ENCODE measurements at places on chromosomes 7 and 10.
A peak's percentile ranks its signal among the peaks of the same experiment; 100 is the strongest.

DNA sequence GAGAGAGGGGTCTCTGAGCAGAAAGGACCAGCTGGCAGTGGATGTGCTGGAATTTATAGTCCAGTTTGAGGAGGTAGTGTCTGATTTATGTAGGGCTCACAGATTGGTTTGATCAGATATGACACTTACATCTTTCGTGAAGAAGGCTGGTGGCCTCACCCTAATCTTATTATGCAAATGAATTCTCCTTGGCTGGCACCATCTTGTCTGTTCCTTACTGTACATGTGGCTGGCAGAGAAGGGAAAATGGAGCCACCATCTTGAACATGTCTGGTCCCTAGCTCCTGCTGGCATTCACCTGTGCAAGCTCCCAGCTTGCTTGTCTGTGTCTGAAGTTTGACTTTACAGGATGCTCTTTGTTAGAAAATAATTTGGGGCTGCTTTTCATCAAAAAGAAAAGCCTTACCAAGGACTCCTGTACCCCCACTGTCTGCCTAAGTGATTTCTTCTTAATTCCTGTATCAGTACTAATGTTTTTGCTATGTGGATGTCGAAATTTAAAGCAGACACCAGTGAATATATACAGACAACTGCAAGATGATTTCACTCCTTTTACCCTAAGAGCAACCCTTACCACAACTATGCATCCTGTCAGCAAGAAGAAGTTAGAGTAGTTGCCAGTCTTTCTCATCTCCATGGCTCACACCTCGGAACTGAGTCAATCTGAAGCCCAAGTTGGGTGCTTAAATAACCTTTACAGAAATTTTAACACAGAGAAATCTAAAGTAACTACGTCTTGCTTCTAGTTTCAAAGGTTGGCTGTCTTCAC is 322.0 kb upstream of the SEMA3D start:
- DNase-seq = no peak

DNA sequence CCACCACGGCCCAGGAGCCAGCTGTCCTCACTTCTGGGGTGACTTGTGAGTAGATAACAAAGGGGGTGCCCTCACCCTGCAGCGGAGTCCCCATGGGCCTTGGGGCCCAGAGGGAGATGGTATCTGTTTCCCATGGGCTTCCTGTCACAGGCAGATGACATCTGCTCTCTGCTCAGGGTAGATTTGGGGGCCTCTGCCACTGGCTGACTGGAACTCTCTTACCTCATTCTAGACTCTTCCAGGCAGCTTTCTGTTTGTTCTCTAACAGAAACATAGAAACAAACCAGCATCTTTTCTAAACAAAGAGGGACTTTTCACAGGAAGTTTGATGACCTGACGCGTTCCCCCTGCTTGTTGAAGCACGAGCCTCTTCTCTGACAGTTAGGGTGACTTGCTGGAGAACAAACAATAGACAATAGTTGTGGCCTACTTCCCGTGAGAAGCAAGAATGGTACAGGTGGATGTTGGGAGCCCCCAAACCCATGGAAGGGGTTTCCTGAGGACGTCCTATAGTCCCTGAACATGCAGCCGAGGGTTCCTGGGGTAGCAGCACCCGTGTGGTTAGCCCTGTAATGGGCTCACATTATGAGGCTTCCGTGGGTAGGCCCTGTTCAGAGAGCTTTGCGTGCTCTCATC is 61.6 kb downstream of the GRK5 start:
- no peak for DNase-seq

DNA sequence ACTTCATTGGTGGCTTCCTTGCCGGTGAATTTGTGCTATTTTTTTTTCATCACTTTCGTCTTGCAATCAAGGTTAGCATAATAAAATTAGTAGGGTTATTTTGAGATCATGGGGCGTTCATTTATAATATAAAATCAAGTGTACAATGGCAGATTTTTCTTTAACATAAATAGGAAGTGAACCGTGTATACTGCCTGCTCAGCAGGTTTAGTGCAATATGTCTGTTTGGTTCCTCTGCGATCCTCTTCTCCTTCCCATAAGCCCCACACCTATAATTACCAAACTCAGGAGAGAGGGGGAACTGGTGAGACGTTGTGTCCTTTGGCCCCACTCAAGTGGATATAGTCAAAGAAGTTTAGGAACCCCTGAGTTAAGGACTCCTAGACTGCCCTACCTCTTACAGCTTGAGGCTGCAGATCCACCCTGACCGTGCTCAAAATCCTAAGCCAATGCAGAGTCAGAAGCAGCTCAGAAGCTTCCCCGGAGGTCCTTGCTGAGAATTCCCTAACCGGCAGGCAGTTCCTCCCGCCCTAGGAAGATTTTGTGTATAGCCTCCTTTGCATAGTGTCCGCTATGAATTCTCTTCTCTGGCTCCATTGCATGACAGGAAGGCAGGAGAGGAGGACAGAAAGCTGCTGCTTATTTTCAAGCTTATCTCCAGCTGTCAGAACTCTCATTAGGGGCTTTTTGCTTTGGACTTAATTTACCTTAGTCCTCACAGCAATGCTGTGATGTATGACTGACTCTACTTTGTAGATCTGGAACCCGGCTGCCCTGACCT is 41.5 kb downstream of the PYROXD2 start:
- no peak for DNase-seq

- DNase-seq = no peak
Observed at GRCh38 chr7:35988105-35988504, 164.9 kb upstream of the EEPD1 start.

- DNase-seq = no peak
Observed at GRCh38 chr7:28038175-28038797, 142.3 kb downstream of the JAZF1 start.

GRCh38 chr10:77620731-77621130 is 16.9 kb downstream of the KCNMA1 start:
- no peak for DNase-seq

DNA sequence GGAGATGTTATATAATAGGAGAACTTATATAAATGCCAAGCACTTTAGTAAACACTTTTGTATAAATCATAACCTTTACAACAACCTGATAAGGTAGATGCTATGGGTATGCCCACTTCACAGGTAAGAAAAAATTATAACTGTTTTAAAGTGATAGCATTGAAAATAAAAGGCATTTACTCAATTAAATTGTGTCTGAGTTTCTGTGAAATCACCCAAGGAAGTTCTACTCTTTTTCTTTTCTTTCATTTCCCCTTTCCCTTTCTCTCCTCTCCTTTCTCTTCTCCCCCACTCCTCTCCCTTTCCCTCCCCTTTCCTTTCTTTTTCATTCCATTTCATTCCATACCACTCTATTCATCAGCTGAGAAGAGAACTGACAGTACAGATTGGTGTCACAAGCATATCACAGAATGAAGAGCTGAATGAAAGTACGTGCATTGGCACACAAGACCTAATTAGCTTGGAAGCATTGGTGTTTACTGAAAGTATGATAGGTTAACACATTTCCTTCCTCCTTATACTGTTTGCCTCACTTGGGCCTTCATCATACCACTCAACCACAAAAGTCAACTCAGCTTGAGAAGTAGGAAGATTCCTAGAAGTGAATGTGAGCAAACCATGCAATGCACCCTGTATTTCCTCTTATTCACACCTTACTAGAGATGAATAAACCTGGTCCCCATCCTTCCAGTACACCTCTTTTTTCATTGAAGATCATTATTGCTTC is 117.9 kb upstream of the AGR3 start:
- no peak for DNase-seq

- DNase-seq = no peak
Observed at GRCh38 chr10:132097609-132098377, 32.0 kb downstream of the JAKMIP3 start.

DNA sequence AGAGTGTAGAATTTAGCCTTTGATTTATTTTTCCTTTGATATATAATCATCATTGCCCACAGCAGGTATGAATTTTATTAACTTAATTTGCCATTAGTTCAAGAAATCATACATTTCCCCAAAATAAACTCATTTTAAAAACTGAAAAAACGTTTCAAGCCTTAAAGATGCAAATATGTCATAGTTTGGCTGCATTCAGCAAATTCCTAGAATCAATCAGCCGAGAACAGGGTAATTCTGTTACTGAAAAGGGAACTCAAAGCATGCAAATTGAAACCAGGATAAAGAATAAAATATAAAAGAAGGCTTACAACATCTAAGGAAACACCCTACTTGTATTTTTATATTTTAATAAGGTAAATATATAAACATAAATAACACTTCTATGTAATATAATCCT is 233.8 kb upstream of the PRKCQ start:
- no peak for DNase-seq

DNA sequence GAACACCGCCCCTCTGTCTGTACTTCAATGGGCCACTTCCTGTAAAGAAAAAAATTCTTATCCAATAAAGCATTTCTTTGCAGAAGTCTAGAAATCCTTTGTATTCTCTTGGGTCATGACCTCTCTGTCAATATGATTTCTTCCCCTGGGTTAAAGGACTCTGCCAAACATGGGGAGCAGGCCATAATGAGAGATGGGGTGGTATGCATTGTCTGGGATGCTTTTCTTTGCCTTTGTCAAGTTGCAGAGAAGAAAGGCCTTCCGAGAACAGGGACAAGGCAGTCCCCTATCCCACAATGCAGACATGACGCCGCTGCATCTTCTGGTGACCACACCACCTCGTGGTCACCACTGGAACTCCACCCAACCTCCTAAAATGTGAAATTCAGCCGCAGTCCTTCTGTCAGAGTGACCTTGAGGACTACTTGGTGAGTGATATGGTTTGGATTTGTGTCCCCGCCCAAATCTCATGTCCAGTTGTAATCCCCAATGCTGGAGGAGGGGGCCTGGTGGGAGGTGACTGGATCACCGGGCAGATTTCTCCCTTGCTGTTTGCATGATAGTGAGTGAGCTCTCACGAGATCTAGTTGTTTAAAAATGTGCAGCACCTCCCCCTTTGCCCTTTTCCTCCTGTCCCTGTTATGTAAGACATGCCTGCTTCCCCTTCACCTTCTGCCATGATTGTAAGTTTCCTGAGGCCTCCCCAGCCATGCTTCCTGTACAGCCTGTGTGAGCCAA is 15.2 kb upstream of the FRMPD2 start:
- DNase-seq = peak; percentile 51

- DNase-seq = no peak
Observed at GRCh38 chr10:17062955-17063484, 66.6 kb downstream of the CUBN start.
